SK-MEL-5 (cell line): ENCODE measurements at places on chromosomes 1 and 21.

GRCh38 chr21:27564684-27565301 lies 597.9 kb upstream of the ADAMTS5 start:
- peak; percentile 67 for DNase-seq

- DNase-seq: no peak
Observed at GRCh38 chr1:201138311-201138840, 11.4 kb upstream of the ASCL5 start.

- DNase-seq: peak; percentile 92
Observed at GRCh38 chr1:38997034-38997900, 6.2 kb downstream of the AKIRIN1 start.

- DNase-seq: no peak
Observed at GRCh38 chr1:208557046-208557722, 313.0 kb upstream of the PLXNA2 start.

DNA sequence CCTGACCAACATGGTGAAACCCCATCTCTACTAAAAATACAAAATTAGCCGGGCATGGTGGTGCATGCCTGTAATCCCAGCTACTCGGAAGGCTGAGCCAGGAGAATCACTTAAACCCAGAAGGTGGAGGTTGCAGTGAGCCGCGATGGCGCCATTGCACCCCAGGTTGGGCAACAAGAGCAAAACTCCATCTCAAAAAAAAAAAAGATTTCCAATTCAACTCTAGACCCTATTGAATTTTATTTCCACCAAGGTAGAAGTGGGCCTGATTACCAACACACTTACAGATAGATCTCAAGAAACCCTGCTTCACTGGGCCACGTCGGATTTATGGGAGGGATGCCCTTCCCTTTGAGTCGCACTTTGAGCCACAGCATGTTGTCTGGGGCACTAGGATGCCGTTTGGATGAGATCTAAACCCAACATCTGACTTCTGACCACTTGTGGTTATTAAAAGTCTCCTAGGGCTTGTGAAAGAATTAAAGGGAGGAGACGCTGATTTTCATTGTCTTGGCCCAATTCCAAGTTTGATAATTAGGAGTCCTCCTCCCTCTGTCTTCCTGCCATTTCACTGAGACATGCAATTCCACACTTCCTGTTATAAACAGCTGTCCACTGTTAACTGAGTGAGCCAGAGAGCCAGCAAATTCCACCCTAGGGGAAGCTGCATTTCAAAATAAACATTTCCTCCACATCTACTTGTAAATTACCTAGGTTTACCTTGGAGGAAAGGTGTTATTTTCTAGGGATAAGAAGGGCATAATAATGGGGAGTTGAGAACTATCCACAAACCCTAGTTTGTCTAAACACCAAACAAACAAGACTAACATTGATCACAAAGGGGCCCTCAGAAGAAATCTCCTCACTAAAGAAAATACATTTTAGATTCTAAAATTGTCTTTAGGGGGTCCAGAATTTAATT lies 5.2 kb upstream of the RERE start:
- peak; percentile 69 for DNase-seq

GRCh38 chr21:45176141-45176540 lies 101.8 kb downstream of the ADARB1 start:
- no peak for DNase-seq

DNA sequence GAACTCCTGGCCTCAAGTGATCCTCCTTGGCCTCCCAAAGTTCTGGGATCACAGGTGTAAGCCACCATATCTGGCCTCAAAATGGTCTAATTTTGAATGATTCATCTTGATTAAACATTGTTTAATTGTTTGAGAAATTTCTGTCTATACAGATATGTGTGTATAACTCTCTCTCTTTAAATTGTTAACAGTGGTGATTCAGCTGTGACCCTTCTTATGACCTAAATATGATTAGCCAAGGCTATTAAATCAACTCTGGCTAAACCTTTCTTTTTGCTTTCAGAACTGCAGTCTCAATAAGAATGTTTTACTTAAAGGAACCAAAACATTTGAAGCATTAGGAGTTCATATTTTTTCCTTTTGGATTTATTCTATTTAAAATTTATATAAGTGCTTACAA lies 19.2 kb upstream of the B3GALT5 start:
- DNase-seq: no peak

- no peak for DNase-seq
Observed at GRCh38 chr1:215523906-215524305, 43.2 kb upstream of the KCTD3 start.

DNA sequence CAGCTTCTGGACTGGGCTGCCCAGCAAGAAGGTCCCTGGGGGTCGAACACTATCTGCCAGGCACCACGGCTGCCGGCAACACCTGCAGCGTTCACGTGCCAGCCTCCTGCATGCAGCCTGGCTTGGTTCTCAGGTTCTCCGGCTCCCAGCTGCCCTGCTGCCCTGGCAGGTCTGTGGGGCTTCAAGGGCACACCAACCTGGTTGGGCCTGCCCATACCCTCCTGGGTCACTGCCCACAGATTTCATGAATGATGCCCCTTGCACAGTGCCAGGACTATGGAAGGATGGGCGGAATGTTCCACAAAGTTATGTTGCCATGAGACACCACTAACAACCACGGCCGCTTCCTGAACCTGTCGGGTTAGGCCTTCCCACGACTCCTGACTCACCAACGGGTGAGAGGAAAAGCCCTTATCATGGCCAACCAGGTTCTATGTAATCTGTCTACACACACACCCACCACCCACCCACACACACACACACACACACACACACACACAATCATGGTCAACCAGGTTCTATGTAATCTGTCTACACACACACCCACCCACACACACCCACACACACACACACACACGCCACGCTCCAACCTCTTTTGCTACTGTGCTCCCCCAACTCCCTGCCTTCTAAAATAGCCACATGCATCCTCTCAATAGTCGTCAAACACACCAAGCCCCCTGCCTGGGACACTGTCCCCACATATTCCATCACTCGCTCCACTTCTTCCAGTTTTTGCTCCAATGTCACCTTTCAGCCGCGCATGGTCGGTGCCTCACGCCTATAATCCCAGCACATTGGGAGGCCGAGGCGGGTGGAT lies 32.2 kb downstream of the HSPG2 start:
- no peak for DNase-seq

- DNase-seq: no peak
Observed at GRCh38 chr1:160868141-160868540, 5.5 kb upstream of the CD244 start.

GRCh38 chr1:6223617-6224016 lies 12.1 kb downstream of the ICMT start:
- DNase-seq: no peak

- no peak for DNase-seq
Observed at GRCh38 chr1:160708118-160708517, 3.5 kb downstream of the CD48 start.

DNA sequence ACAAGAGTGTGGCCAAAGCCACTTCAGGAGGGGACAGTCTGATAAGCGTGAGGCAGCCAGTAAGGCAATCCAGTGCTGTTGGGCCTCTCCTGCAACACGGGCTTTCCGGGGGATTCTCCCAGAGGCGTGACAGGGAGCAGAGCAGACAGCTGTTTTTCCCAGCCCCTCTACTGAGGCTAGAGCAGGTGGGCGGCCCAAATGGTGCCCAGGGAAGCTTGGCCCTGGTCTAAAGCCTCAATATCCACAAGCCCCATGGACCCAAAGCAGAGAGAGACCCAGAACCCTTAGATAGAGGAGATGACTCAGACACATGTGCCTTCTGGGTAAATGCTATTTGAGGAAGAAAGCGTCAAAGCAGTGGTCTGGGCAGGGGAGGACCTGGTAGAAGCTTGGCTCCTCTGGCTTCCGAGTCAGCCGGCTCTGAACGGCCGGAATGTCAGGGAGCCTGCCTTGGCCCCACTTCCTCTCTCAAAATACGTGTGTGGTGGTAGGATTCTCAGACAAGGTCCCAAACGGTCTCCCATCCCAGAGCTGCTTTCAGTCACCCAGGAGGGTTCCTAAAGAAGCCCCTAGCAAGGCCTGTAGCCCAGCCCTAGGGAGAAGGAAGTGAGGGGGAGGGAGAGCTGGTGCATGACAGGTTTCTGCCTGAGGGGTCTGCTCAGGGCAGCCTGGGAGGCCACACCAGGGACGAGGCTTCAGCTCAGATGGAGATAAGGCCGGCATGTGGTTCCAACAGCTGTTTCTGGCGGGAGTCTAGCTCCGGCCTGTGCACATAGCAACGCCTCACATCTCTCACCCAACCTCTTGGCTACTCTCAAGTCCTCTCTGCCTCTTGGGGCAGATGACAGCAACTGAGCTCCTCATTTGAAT lies 28.8 kb downstream of the PIK3C2B start:
- DNase-seq: peak; percentile 7

GRCh38 chr1:54384918-54385726 lies 21.1 kb downstream of the SSBP3 start:
- DNase-seq: no peak

- no peak for DNase-seq
Observed at GRCh38 chr1:225406976-225407725, 20.7 kb downstream of the LBR start.

- no peak for DNase-seq
Observed at GRCh38 chr1:244112636-244113035, 61.6 kb downstream of the ZBTB18 start.

GRCh38 chr1:61058483-61059245 lies 23.7 kb upstream of the NFIA start:
- no peak for DNase-seq

GRCh38 chr1:74425676-74426075 lies 86.7 kb downstream of the LRRC53 start:
- DNase-seq: no peak
